ENCODE measurements at places on chromosomes 5 and 9.

DNA sequence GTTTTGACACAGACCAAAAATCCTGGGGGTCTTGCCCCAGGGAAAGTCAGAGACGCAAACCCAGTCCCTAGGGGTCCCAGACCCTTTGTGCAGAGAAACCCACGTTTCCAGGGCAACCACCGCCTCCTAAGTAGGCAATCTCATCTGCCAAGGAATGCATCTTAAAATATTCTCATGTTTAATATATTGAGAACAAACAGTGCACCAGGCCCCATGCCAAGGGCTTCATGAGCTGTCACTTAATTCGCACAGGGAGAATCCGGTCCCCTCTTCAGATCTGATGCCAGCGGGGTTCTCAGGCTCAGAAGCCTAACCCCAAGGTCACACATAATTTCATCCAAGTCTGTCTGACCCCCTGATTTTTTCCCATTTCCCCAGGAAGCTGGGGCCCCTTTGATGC lies 28.8 kb downstream of the CPLX2 start:
- no peak for DNase-seq

- no peak for DNase-seq
These were observed 237.7 kb upstream of the RASA1 start for GRCh38 chr5:87029951-87030350.

DNA sequence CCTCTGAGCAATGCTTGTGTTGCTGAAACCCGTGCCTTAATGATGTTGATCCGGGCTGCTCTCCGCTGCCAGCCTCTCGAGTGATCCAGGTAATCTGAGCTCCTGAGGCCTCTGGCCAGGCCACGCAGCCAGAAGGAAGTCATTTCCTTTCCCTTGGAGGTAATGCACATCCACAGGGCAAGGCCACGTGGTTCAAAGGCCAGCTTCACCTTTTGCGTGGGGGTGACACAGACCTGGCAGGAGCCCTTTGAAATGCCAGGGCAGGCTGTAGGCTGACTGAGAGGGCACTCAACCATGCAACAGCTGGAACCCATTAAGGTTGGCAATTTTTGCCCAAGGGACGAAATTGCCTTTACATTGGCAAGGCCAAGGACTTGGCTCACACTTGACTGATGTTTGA lies 80.4 kb downstream of the LIX1 start:
- DNase-seq = peak; percentile 51

DNA sequence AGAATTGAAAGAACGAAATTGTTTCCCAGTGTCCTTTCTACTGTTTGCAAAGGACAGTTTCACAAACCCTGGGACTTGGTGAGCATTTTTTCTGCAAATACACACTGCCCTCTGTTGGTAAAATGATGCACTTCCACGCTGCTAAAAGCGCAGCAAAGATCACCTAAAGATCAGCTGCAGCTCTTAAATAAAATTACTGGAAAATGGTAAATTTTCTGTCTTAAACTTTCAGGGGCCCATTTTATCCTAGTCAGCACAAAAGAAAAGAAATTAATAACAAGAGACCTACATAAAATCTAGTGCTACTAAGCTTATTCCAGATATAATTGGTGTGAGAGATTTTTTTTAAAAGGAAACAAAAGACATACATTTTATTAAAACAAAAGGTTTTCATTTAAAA lies 566.0 kb downstream of the CAAP1 start:
- peak; percentile 32 for DNase-seq

- no peak for DNase-seq
These were observed 8.4 kb upstream of the JMY start for GRCh38 chr5:79227484-79228025.

- no peak for DNase-seq
These were observed 3.5 kb downstream of the RXFP3 start for GRCh38 chr5:33939556-33940262.

- DNase-seq = no peak
These were observed 4.4 kb upstream of the BHMT start for GRCh38 chr5:79107020-79107796.

DNA sequence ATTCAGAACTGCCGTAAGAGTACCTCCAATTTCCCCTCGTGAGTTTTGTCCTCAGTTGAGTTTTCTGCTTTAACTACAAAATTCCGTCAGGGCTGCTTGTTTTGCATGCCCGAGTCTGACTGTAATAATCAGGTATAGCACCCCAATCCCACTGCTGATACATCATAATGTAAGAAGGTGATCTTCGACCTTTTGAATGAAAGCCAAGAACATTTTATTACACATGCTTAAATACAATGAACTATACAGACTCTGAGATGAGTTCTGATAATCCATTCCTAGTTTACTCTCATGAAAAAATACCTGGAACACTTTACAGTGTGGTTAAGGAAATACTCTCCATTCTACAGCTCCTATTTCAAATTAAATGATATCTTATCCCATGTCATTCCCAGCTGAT lies 49.2 kb upstream of the TSLP start:
- no peak for DNase-seq

GRCh38 chr5:50855001-50855400 lies 188.6 kb downstream of the PARP8 start:
- DNase-seq = no peak

GRCh38 chr9:5561828-5562488 lies 51.6 kb downstream of the PDCD1LG2 start:
- DNase-seq = no peak

GRCh38 chr5:112996830-112997374 lies 20.3 kb downstream of the DCP2 start:
- no peak for DNase-seq

DNA sequence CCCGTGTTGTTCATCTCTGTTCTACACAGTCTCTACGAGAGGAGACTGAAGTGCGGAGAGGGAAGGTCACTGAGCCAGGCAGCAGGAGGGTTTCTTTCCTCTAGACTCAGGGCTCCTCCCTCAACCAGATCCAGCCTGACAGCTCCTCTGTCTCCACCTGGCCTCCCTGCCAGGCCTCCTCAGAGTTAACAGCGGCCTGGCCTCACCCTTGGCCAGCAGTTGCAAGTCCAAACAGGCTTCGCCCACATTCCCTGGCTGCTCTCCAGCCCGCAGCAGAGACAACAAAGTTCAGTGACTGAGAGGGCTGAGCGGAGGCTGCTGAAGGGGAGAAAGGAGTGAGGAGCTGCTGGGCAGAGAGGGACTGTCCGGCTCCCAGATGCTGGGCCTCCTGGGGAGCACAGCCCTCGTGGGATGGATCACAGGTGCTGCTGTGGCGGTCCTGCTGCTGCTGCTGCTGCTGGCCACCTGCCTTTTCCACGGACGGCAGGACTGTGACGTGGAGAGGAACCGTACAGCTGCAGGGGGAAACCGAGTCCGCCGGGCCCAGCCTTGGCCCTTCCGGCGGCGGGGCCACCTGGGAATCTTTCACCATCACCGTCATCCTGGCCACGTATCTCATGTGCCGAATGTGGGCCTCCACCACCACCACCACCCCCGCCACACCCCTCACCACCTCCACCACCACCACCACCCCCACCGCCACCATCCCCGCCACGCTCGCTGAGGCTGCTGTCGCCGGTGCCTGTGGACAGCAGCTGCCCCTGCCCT lies at the start of gene HRCT1:
Gene HRCT1, plus strand, starts transcription at position 291 of the 768 bp plus-strand sequence. Its CDS starts 86 bp downstream, at position 377.
- peak; percentile 47 for DNase-seq

DNA sequence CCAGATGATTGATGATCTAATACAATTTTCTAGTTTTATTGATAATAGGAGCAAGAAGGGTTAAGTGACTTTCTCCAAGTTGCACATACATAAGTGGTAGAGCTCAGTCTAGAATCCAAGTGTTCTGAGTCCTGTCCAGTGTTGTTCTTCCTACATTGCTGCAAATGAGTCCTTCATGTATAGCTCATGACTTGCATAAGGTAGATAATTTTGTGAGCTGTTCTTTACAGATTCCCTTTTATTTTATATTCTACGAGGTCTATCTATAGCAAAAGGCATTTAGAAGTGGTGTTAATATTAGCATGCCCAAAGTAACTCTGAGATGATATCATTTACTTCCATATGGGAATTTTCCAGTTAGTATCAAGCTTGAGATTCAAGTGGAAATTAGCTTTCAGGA lies 20.0 kb downstream of the MRPS30 start:
- no peak for DNase-seq

GRCh38 chr9:89676281-89676680 lies 71.5 kb downstream of the GADD45G start:
- no peak for DNase-seq

DNA sequence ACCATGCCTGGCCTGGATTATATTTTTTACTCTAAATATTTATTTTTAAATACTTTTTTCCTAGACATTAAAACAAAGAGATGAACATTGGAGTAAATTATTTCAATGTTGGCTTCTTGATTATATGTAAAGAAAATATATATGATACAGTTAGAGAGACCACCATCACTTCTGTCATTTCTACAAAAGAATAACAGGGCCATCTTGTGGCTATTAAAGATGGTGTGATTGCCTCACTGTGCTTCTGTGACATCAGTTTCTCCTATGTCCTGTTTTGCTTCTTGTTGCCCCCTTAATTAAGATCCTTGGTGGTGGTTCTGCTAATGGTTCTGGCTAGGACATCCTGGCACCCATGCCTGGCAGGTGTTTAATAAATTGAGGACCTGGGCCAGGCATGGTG lies 32.9 kb downstream of the NDFIP1 start:
- no peak for DNase-seq

- no peak for DNase-seq
These were observed 19.8 kb upstream of the TNIP1 start for GRCh38 chr5:151100681-151101080.

DNA sequence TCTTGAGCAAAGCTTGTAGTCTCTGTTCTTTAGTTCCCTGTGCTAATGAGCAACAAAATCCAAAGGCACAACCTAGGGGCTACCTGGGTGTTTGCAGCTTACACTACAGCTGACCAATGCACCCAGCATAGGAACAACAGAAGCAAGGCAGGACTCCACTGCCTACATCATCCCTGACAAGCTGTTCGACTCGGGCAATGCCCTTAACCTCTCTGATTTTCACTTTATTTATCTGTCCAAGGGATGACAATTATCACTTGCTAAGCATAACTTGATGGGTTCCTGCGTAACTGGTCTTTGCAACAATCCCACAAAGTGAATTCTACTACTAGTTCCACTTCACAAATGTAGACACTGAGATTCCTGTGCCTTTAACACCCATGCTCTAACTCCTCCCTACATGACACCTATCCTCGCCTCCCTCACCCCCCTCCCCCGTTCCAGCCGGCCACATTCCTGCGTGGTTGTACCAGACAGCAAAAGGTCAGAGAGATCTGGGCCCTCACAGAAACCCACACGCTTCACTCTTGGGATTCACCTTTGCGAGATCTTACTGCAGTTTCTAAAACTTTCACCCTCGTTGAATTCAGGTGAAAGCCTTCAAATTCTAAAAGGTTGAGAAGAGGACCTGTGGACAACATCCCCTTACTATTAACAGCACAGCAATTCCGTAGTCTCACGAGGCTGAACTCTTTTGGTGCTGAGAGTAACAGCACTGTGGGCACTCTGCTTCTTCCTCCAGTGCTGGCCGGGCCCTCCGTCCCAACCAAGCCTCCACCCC lies 995 bp downstream of the IPPK start:
- DNase-seq = peak; percentile 50

GRCh38 chr5:30347858-30348257 lies 845.6 kb upstream of the CDH6 start:
- no peak for DNase-seq

DNA sequence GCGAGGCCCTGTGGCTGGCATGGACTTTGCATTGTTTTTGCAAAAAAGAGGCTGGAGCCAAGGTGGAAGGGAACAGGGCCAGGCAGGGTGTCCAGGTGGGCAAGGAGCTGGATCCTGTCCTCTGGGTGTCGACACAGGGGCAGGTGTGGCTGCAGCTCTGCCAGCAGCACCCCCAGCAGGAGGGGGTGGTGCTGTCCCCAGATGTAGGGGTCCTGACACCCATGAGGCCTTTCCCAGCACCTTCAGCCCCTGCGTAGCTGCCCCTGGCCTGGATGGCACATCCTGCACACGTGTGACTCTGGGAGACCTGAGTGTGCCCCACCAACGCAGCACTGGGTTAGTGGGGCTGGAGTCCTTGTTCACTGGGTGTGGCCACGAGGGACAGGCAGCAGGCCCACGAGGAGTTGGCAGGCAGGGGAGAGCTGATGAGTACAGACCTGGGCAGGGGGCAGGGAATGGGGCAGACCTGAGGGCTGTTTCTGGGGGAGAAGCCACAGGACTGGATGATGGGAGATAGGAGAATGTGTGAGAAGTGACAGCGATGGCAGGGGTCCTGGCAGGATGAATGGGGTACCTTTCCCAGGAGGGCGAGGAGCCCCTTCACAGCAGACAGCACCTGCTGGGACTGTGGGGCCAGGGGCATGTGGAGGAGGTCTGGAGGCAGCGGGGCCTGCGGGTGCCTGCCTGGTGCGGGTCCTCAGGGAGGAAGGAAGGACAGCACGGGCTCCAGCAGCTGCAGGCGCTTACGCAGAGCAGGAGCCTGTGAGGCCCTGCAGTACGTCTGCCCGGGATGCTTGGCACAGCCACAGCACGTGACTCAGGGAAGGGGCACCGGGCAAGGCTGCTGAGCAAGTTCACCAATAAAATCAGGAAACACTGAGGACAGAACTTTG lies 3.6 kb upstream of the RASGEF1C start:
- DNase-seq = no peak

GRCh38 chr5:80275347-80275746 lies 19.5 kb upstream of the SERINC5 start:
- no peak for DNase-seq

- DNase-seq = no peak
These were observed 18.3 kb upstream of the MLLT3 start for GRCh38 chr9:20640331-20641187.

DNA sequence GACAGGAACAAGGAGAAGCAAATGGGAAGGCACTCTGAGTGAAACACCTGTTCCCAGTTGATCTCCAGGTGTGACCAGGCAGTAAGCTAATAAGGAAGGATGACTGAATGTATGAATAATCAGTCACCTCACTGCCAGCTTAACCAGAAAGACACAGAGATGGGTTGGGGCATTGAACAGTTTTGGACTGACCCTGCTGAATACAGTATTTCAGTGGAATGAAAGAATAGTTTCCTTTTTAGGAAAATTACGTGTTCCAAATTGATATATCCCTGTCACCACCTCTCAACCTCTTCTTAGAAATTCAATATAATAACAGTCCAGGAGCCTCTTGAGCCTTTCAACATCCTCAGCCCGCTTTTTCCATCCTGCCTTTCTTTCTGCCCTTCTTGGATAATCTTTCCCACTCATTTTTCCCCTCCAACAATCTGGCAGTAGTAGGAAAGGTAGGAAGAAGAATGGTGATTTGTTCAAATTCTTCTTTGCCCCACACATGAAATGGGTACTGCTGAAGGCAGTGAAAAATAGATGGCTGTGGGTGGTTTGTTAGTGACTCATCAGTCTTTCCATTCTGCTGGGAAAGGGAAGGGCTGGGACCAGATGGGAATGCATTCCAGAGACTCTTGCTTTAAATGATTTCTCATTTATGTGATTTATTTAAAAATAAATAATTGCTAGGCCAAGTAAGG lies 117.9 kb downstream of the ZSWIM6 start:
- DNase-seq = no peak

Data from right kidney (tissue), 9 donors.